Left cardiac atrium (tissue), 4 donors: ENCODE measurements at places on chromosomes 7 and 10. TPM values are rescaled to one million over a fixed set of nuclear protein-coding genes. Genes with fewer than 3 reads are reported as not detected.

The SLC18A3 gene
- not detected for total RNA-seq

- peak; percentile 62 for DNase-seq
Measured at GRCh38 chr10:102627736-102628293, 16.5 kb upstream of the TRIM8 start.

The MPP7 gene
- 11.0 TPM for total RNA-seq

DNA sequence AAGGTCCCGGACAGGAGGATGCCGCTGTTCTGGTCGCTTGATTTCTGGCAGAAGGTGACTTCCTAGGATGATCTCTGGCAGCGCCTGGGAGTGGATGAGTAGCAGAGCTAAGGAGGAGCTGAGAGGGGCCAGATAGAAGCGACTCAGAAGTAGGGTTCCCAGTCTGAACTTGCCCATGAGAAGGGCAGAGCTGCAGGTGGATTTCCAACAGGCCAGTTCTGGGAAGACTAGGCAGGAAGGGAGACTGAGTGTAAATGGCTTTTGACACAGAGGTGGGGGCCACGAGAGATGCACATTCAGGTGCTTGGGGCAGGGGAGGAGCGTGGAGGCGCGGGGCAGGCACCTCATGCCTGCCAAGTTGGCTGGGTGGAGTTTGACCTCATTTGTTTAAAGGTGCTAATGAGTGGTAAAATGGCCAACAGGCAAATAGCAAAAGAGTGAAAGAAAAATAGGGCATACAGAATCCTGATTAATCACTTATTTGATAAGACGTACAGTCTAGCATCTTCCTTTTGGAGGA, 58.8 kb downstream of the SHH start:
- DNase-seq, result no peak

The NOLC1 gene
- 26.3 TPM for total RNA-seq

GRCh38 chr7:18003286-18003994, 24.2 kb downstream of the PRPS1L1 start:
- DNase-seq, result no peak

The TRIM73 gene
- total RNA-seq, result 2.7 TPM

DNA sequence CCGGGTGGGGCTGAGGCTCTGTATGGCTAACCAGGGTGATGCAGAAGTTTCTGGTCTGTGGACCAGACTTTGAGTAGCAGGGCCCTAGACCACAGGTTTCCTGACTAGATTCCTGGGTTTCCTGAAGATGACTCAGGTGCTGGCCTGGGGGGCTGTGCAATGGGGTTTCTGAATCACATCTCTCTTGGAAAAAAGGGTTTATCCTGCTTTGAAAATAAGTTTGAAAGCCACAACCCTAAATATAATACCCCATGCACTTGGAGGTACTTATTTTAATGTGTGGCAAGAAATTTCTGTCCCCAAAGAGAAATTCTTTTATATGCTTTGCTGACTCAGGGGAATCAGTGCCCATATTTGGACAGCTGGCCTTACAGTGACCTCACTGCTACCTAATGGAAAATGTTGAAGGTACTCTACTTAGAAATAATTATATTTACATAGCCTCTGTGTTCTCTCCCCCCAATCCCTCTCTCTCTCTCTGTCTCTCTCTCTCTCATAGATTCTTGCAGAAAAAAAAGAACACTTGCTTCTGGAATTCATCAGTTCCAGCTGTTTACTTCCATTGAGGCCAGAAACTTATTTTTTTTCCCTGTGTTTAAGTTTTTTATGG, 184.4 kb upstream of the LYZL2 start:
- DNase-seq, result no peak

- no peak for DNase-seq
Measured at GRCh38 chr7:143455491-143455890, 12.2 kb downstream of the TAS2R60 start.
